Lung (tissue), 17 donors: ENCODE measurements at places on chromosomes 5 and 9. TPM values are rescaled to one million over a fixed set of nuclear protein-coding genes. Genes with fewer than 3 reads are reported as not detected.
A peak's percentile ranks its signal among the peaks of the same experiment; 100 is the strongest.

GRCh38 chr5:147874910-147875367 is 3.6 kb upstream of the SCGB3A2 start:
- no peak overlapping the region for H3K4me3 ChIP-seq
- H3K27me3 ChIP-seq: no peaks in the 10 kb centered on the region
- no peak for DNase-seq
- H3K27ac ChIP-seq: no peak overlapping the region
- no peaks in the 10 kb centered on the region for H3K4me1 ChIP-seq

Gene MYMK
- polyA plus RNA-seq: not detected

DNA sequence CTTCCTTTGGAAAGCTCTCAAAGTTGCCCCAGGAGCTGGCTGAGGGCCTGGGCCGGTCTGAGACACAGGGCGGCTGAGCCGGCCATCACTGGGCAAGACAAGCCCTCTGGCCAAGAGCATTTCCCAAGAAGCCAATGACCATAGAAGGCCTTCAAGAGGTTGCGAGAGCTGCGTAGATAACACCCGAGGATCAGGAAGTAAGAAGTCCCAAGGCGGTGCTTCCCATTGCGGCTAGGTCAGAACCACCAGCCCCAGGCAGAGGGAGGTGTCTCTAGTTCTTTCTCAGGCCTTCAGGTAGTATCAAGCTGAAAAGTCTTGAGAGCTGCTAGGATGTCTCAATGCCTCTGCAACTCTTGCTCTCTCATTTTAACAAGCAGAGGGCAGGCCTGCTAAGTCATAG is 54.0 kb upstream of the C5orf58 start:
- H3K27ac ChIP-seq: no peak overlapping the region
- H3K27me3 ChIP-seq: no peaks in the 10 kb centered on the region
- no peaks in the 10 kb centered on the region for H3K36me3 ChIP-seq
- no peak for DNase-seq
- H3K4me1 ChIP-seq: no peaks in the 10 kb centered on the region
- no peak overlapping the region for H3K4me3 ChIP-seq

- peaks cover 68% of the 10 kb centered on the region for H3K27me3 ChIP-seq
- H3K4me1 ChIP-seq: no peaks in the 10 kb centered on the region
- no peak for DNase-seq
- H3K36me3 ChIP-seq: no peaks in the 10 kb centered on the region
- no peak overlapping the region for H3K27ac ChIP-seq
Observed at GRCh38 chr5:174688441-174689354, 35.7 kb upstream of the MSX2 start.

Gene NUTM2G
- polyA plus RNA-seq: not detected

DNA sequence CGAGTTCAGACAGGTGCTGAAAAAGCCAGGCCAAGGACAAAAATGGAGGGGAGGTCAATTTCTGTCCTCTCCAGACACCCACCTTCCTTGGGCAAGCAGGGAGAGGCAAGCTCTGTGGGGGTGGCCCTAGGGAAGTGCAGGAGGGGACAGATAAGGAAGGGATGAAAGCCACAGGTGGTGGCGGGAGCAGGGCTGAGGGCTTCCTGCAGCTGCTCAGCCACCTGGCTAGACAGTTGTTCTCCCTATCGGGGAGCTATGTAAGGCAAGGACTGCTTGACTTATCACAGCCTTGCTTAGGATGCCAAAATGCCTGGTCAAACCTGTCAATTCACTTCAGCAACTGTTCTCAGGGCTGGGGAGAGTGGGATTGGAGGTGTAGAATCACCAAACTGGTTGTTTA is 266.1 kb downstream of the ZSWIM6 start:
- no peaks in the 10 kb centered on the region for H3K36me3 ChIP-seq
- no peak overlapping the region for H3K27ac ChIP-seq
- no peak overlapping the region for H3K4me3 ChIP-seq
- H3K27me3 ChIP-seq: no peaks in the 10 kb centered on the region
- DNase-seq: no peak

DNA sequence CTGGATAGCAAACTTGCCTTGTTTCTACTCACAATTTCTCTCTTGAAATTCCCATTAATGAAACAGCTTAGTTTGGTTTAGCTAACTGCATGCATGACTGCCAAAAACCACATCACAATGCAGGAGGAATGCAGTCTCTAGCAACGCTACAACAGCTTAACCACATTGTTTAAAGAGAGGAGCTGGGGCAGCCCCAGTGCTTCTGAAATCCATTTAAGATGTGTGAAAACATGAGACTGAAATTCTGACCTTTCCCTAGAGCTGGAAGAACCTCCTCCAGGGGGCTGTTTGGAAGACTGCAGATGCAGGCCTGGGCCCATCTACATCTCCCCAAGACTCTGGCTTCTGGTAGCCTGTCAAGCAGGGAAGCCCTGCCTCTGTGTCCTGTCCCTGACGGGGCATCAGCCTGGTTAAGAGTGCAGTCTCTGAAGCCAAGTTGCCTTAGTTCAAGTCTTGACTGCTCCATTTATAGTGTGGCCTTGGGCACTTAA is 157.1 kb downstream of the ZNF462 start:
- no peak overlapping the region for H3K27ac ChIP-seq
- DNase-seq: peak; percentile 90
- H3K4me3 ChIP-seq: no peak overlapping the region
- peaks cover 5% of the 10 kb centered on the region for H3K4me1 ChIP-seq

Gene NIM1K
- 3.1 TPM for polyA plus RNA-seq

DNA sequence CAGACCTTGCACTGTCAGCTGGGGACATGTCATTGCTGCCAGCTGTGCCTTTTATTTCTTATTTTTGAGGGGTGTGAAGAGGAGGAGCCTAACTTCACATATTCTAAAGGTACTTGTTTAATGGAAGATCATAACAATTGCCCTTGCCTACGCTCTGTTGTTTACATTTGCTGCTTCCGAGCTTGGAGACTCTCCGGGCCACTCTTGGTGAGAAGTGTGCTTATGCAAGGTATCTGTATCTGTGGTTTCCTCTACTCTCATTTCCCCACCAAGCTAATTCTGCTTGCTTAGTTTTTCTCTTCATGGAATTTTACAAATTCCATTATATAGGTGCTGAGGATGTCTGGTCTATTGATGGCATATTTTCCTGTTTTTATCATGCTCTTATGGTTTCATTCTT is 105.3 kb downstream of the RASGRF2 start:
- H3K27ac ChIP-seq: no peak overlapping the region
- H3K4me1 ChIP-seq: peaks cover 5% of the 10 kb centered on the region
- H3K27me3 ChIP-seq: no peaks in the 10 kb centered on the region

Gene ABLIM3
- 20.5 TPM for polyA plus RNA-seq

DNA sequence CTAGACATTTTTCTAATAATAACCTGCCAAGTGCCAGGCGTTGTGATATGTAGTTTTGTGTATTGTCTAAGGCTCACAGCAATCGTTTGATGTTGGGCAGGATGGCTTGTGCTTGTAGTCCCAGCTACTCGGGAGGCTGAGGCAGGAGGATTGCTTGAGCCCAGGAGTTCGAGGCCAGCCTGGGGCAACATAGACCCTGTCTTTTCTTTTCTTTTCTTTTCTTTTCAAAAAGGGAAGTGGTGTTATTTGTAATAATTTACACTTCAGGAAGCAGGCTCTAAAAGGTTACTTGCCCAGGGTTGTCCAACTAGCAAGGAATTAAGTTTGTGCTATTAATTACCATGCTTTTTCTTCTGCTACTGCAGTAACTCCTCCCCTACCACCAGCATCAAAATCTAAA is 3.2 kb downstream of the ZNF131 start:
- peaks cover 17% of the 10 kb centered on the region for H3K36me3 ChIP-seq
- no peak overlapping the region for H3K4me3 ChIP-seq
- no peak overlapping the region for H3K27ac ChIP-seq
- no peaks in the 10 kb centered on the region for H3K27me3 ChIP-seq
- H3K4me1 ChIP-seq: peaks cover 11% of the 10 kb centered on the region
